ENCODE measurements at places on chromosomes 16 and 17.
A peak's percentile ranks its signal among the peaks of the same experiment; 100 is the strongest.

DNA sequence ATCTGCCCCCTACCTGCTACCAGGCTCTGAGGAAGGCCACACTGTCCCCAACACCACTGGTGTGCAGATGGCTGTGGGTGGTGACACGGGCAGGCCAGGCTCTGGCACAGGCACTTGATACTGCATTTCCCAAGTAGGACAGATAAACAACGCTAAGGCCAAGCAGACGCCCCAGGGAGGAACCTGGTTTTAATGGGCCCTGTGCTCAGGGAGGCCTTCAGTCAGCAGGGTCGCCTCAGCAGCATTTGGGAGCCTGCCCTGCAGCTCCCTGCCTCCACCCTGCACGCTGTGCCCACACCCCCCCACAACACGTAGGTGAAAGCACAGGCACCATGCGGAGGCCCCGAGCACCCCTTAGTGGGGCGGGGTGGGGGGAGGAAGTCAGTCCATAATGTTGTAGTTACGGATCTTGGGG is 3.3 kb upstream of the FASN start:
- H3K4me1 ChIP-seq = peaks cover 28% of the 10 kb centered on the region
- DNase-seq = no peak
- H3K27ac ChIP-seq = no peak overlapping the region
- peaks cover 6% of the 10 kb centered on the region for H3K36me3 ChIP-seq
- H3K27me3 ChIP-seq = no peaks in the 10 kb centered on the region

- no peak overlapping the region for H3K4me3 ChIP-seq
- DNase-seq = peak; percentile 49
- H3K4me1 ChIP-seq = peaks cover 20% of the 10 kb centered on the region
- H3K27me3 ChIP-seq = peaks cover 12% of the 10 kb centered on the region
- no peaks in the 10 kb centered on the region for H3K36me3 ChIP-seq
These were observed 6.9 kb upstream of the GJD3 start for GRCh38 chr17:40371261-40371929.

- no peaks in the 10 kb centered on the region for H3K36me3 ChIP-seq
- no peak overlapping the region for H3K4me3 ChIP-seq
- no peak overlapping the region for H3K27ac ChIP-seq
These were observed 24.0 kb upstream of the SHISA6 start for GRCh38 chr17:11216976-11217375.

DNA sequence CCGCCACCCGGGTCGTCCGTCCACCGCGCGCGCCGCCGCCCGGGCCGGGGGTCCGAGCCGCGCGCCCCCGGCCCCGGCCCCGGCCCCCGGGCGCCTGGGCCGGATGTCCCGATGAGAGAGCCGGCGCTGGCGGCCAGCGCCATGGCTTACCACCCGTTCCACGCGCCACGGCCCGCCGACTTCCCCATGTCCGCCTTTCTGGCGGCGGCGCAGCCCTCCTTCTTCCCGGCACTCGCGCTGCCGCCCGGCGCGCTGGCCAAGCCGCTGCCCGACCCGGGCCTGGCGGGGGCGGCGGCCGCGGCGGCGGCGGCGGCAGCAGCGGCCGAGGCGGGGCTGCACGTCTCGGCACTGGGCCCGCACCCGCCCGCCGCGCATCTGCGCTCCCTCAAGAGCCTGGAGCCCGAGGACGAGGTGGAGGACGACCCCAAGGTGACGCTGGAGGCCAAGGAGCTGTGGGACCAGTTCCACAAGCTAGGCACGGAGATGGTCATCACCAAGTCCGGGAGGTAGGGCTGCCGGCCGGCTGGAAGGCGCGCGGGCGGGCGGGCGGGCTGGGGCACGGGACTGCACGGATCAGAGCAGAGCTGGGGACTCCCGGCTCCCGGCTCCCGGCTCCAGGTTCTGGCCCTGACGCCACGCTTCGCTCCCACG is 548 bp downstream of the TBX2 start:
- peaks cover 34% of the 10 kb centered on the region for H3K4me1 ChIP-seq
- peaks cover 98% of the 10 kb centered on the region for H3K27me3 ChIP-seq
- no peak for DNase-seq
- peak overlapping the region; percentile 37 for H3K27ac ChIP-seq
- no peak overlapping the region for H3K4me3 ChIP-seq

DNA sequence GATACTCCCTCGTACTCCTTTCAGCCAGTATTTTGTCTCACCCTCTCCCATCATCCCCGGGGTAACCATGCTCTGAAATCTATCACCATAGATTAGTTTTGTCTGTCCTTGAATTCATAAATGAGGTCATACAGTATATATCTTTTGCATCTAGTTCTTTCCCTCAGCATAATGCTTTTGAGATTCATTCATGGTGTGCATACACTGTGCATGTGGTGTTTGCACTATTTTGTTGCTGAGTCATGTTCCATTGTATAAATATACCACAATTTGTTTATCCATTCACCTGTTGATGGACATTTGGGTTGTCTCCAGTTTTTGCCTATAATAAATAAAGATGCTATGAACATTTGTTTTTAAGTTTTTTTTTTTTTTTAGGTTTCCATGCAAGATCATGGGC is 34.2 kb upstream of the NLRP1 start:
- no peak for DNase-seq
- peaks cover 35% of the 10 kb centered on the region for H3K27me3 ChIP-seq
- no peak overlapping the region for H3K27ac ChIP-seq
- no peaks in the 10 kb centered on the region for H3K4me1 ChIP-seq
- no peak overlapping the region for H3K4me3 ChIP-seq

- H3K27ac ChIP-seq = peak overlapping the region; percentile 82
- H3K36me3 ChIP-seq = peaks cover 9% of the 10 kb centered on the region
- peak overlapping the region; percentile 86 for H3K4me3 ChIP-seq
- DNase-seq = peak; percentile 56
- H3K27me3 ChIP-seq = peaks cover 24% of the 10 kb centered on the region
These were observed 1.5 kb downstream of the TNRC6C start for GRCh38 chr17:77959926-77960521.

GRCh38 chr17:79360196-79360595 is 250.7 kb downstream of the RBFOX3 start:
- peaks cover 29% of the 10 kb centered on the region for H3K27me3 ChIP-seq
- no peaks in the 10 kb centered on the region for H3K4me1 ChIP-seq
- no peak for DNase-seq
- no peak overlapping the region for H3K4me3 ChIP-seq
- H3K27ac ChIP-seq = no peak overlapping the region
- no peaks in the 10 kb centered on the region for H3K36me3 ChIP-seq

GRCh38 chr17:4003501-4004421 is 39.5 kb upstream of the ATP2A3 start:
- peaks cover 27% of the 10 kb centered on the region for H3K36me3 ChIP-seq
- H3K27me3 ChIP-seq = peaks cover 4% of the 10 kb centered on the region
- H3K4me3 ChIP-seq = no peak overlapping the region
- H3K4me1 ChIP-seq = peaks cover 6% of the 10 kb centered on the region
- DNase-seq = no peak

DNA sequence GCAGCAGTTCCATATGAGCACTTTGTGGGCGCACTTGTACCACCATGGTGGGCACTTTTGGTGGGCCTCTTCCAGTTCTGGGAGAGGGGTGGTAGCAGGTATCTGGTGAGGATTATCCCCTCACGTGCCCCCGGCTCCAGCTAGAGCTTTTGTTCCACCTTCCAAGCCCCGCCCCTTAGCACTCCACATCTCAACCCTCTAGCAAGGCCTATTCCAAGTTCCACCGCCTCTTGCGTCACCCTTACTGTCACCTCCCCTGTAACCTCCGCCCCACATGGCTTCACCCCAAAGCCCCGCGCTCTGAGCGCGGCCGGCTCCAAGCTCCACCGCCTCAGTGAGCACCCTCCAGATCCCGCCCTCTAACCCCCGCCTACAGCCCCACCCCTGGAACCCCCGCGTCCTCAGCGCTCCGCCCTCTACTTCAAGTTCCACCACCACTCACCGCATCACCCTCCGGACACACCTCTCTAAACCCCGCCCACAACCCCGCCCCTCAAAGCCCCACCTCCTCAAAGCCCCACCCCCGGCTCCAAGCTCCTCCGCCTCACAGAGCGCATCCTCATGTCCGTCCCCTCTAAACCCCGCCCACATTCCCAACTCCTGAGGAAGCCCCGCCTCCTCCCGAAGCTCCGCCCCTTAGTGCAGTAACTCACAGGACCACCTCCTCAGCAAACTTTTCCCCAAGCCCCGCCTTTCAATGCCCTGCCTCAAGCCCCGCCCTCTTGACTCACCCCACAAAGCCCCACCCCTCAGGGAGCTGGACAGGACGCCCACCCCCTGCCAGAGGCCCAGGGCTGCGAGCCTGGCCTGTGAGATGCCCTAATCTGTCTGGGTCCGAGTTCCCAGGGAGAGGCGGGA is 11.1 kb downstream of the SCN4A start:
- H3K4me3 ChIP-seq = no peak overlapping the region
- peaks cover 6% of the 10 kb centered on the region for H3K4me1 ChIP-seq
- no peaks in the 10 kb centered on the region for H3K36me3 ChIP-seq
- peak; percentile 53 for DNase-seq

GRCh38 chr17:48574505-48575065 is 3.6 kb downstream of the HOXB4 start:
- peaks cover 45% of the 10 kb centered on the region for H3K27me3 ChIP-seq
- no peak for DNase-seq
- peaks cover 17% of the 10 kb centered on the region for H3K36me3 ChIP-seq
- peaks cover 57% of the 10 kb centered on the region for H3K4me1 ChIP-seq

- H3K36me3 ChIP-seq = peaks cover 8% of the 10 kb centered on the region
- H3K27ac ChIP-seq = peak overlapping the region; percentile 3
- H3K4me3 ChIP-seq = no peak overlapping the region
These were observed 61.7 kb upstream of the LGALS9 start for GRCh38 chr17:27569257-27569722.

DNA sequence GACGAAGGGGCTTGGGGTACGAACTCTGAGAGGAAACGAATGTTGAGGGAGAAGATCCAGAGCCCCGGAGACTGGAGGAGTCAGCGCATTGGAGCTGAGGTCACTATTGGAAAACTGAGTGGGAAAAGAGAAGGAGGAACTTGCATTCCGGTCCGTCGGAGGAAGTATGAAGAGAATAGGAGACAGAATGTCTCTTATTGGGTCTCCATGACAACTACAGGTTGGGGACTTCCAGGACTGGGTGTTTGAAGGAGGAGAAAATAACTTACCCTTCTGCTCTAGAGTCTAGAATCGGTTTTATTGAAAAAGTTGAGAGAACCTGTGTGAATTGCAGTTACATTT is 537 bp downstream of the GOSR1 start:
- no peak for DNase-seq
- H3K4me3 ChIP-seq = peak overlapping the region; percentile 94
- peaks cover 12% of the 10 kb centered on the region for H3K36me3 ChIP-seq
- peaks cover 9% of the 10 kb centered on the region for H3K27me3 ChIP-seq
- H3K27ac ChIP-seq = peak overlapping the region; percentile 93

- no peak for DNase-seq
- no peak overlapping the region for H3K4me3 ChIP-seq
- no peaks in the 10 kb centered on the region for H3K36me3 ChIP-seq
- peaks cover 17% of the 10 kb centered on the region for H3K27me3 ChIP-seq
- peaks cover 23% of the 10 kb centered on the region for H3K4me1 ChIP-seq
- H3K27ac ChIP-seq = peak overlapping the region; percentile 85
These were observed 3.7 kb downstream of the CETP start for GRCh38 chr16:56965149-56966092.

All from activated naive CD4-positive, alpha-beta T cell treated with anti-CD3 and anti-CD28 coated beads, Interleukin-2, amount 10 ng/mL, durations not matched to agents 7 days and 5 days (primary cell).